ENCODE measurements at places on chromosomes 2 and 18.

- DNase-seq, result no peak
Observed at GRCh38 chr18:62450546-62451410, 72.0 kb upstream of the ZCCHC2 start.

GRCh38 chr2:9778471-9779316 is 64.6 kb upstream of the TAF1B start:
- DNase-seq, result no peak

GRCh38 chr2:104547221-104547620 is 306.7 kb upstream of the POU3F3 start:
- no peak for DNase-seq

DNA sequence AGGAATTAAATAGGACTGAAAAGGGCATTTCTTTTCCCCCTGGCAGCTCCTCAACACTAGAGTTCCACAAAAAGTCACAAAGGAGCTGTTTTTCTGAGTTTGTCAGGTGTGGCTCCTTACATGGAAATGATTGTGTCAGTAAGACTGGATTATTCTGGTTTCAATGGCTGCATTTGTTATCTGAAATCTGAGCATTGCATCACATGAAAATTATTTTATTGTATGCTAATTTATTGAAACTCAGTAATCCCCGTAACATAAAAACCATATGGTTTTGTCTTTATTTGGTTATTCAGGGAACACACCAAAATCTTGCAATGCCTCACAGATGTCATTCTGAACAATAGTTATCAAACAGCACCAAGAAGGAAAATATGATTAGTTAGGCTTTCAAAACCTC is 439.7 kb upstream of the TNP1 start:
- DNase-seq, result no peak

- DNase-seq, result no peak
Observed at GRCh38 chr18:58792086-58792485, 72.6 kb upstream of the ZNF532 start.

DNA sequence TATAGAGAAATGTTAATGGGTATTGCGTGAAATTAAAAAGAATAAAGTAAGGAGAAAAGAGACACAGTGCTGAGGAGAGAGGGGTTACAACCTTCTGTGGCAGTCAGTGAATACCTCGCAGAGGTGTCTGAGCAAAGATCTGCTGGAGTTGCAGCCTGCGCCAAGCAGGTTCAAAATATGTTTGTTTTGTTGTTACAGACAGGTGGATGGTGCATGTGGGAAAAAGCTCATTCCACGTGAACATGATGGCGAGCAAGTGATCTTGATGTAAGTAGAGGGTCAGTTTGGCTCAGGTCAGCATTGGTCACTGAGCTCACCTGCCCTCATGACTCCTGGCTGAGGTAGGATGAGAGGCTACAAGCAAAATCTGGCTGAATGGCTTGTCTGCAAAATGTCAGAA is 66.2 kb downstream of the SOX11 start:
- no peak for DNase-seq

DNA sequence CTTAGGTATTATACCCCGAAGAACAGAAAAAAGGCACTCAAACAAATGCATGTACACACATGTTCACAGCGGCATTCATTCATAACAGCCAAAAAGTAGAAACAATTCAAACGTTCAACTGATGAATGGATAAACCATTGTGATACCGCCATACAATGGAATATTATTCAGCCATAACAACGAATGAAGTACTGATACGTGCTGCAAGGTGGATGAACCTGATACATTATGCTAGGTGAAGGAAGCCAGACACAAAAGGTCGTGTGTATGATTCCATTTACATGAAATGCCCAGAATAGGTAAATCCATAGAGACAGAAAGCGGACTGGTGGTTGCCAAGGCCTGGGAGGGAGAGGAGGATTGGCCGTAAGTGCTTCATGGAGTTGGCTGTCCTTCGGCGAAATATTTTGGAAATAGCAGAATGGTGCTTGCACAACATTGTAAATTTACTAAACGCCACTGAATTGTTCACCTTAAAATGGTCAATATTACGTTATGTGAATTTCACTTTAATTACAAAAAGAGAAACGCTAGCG is 750 bp upstream of the RMP24 start:
- no peak for DNase-seq

- DNase-seq, result no peak
Observed at GRCh38 chr2:200652158-200652557, 66.3 kb downstream of the AOX1 start.

- DNase-seq, result no peak
Observed at GRCh38 chr2:47598476-47598875, 184.5 kb upstream of the MSH6 start.

- DNase-seq, result no peak
Observed at GRCh38 chr18:77127769-77128671, 4.6 kb downstream of the MBP start.

- DNase-seq, result no peak
Observed at GRCh38 chr2:120904379-120904778, 168.7 kb downstream of the GLI2 start.

GRCh38 chr2:9532421-9532820 is 23.2 kb downstream of the ADAM17 start:
- no peak for DNase-seq

- no peak for DNase-seq
Observed at GRCh38 chr2:62222674-62223073, 26.8 kb downstream of the B3GNT2 start.

GRCh38 chr18:23541349-23542093 is 38.2 kb downstream of the RMC1 start:
- no peak for DNase-seq

DNA sequence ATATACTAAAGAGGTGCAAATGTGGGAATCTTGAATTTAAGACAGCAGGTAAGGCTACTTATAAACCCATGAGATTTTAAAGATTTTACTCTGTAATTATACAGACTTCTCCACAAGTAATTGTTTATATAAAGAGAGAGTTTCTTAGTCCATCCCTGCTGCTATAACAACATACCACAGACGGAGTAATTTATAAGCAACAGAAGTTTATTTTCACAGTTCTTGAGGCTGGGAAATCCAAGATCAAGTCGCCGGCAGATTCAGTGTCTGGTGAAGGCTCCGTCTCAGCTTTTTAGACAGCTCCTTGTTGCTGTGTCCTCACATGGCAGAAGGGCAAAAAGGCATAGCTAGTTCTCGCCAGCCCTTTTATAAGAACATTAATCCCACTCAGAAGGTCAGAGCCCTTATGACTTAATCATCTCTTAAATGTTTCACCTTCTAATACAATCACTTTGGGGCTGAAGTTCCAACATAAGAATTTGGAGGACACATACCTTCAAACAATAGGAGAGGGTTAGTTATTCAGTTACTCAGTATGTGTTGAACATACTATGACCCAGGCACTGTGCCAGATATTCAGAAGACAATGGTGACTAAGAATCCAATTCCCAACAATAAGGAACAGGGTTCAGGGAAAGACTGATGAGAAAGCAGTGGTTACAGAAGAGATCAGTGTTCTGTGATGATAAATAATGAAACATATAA is 466.0 kb downstream of the RIT2 start:
- no peak for DNase-seq

DNA sequence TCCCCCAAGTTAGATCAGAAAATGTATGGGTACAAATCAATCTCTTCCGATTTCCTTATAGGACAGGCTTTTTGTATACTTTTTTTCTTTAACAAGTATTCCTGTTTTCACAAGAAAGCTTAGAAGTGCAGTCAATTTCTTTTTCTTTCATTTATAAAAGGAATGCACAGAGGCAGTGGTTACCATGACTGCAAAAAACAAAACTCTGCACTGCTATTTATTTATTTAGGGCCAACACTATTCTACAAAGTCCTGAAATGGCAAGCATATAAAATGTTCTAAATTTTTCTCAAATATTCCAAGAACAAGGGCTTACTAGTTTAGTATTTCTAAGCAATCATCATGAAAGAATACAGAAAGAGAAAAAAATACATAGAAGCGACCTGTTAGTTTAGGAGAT is 22.2 kb downstream of the ATAD2B start:
- DNase-seq, result no peak

DNA sequence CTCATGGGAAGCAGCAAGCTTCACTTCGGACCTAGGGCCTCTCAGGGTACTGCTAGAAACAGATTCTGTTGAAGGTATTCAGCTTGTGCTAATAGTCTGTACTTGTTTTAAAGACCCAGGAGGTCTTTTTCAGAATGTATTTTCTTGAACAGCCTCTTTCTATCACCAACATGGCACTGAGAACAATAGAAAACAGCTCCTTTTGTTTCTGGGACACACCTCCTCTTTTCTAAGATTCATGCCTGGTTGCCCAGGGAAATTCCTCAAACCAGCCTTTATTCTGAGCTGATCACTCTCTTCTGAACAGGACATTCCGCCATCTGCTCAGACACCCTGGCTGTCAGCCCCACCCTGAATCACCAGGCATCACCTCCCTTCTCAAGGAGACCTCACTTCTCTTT is 389.6 kb downstream of the TGIF1 start:
- DNase-seq, result no peak

DNA sequence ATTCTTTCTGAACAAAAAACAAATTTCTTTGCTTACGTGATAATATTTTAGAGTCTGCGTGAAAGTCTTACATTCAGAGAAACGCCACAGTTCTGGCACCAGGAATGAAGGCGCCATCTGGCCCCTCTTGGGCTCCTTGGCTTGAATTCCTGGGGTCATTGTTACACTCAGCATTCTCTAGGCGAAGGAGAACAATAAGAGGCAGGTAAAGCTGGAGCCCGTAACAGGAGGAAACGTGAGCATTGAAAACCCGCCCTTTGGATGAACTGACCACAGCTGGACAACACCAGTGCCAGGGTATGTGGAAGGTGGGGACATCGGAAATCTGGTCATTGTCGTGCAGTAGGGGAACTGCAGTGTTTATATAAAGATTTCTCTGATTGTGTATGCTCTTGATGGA is 144.8 kb downstream of the RNF152 start:
- no peak for DNase-seq

DNA sequence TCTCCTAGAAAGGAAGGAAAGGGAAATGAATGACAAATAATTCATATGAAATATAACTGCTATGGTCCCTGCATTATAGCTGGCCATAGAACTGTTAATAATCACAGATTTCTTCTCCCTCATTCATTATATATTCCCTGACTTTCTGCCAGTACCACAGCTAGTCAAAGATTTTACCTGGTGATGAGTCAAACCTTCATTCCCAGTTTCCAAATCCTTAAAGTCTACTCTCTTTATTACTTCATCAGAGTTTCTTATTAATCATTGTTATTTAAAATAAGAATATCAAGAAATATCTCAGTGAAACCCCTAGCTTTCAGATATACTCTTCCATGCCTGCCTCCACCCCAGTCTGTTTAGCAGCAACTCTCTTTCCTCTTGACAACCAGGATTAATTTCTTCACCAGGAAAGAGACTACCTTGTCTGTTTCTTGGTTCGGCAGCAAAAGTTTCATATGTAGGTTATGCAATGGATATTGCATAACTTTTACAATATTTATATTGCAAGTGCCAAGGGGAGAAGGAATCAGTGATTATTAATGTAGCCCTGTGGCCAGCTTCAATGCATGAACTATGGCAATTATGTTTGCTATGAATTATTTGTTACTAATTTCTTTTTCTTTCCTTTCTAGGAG is 533.8 kb downstream of the FBXO15 start:
- no peak for DNase-seq

DNA sequence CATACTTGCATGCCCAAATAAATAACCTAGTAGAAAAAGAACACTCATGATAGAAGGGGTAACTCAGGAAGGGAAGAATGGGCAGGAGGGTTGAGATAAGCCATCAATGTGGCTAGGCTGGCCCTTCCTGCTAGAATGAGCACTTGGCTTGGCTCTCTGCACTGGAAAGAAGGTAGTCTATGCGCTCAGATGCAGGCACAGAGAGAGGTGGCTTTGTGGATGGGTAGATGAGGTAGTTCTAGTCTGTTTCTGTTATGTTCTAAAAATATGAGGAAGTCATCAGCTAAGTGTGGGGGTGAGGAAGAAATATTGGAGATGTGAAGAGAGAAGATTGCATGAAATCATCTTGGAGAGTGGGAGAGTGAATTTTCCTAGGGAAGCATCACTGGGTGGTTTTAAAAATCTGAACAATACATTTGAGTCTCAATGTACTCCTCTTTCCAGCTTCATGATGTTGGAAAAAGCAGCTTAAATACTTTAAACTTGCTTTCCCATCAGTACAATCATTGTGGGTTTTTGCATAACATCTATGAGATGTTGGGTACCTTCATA is 357.1 kb downstream of the CNTNAP5 start:
- no peak for DNase-seq

DNA sequence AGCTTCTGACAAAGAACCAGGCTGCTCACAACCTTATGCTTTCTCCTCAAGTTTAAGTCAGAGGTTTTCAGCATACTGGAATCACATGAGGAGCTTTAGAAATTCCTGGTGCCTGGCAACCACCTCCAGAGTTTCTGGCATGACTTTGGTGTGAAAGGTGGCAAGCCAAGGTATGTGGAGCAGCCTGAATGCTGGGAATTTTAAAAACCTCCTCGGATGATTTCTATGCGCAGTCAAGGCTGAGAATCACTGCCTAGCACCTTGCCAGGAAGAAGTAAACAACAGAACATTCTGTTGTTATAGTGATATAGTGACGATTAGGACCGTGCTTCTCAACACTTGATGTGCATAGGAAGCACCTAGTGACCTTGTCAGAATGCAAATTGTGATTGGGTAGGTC is 11.7 kb downstream of the CCBE1 start:
- DNase-seq, result no peak

DNA sequence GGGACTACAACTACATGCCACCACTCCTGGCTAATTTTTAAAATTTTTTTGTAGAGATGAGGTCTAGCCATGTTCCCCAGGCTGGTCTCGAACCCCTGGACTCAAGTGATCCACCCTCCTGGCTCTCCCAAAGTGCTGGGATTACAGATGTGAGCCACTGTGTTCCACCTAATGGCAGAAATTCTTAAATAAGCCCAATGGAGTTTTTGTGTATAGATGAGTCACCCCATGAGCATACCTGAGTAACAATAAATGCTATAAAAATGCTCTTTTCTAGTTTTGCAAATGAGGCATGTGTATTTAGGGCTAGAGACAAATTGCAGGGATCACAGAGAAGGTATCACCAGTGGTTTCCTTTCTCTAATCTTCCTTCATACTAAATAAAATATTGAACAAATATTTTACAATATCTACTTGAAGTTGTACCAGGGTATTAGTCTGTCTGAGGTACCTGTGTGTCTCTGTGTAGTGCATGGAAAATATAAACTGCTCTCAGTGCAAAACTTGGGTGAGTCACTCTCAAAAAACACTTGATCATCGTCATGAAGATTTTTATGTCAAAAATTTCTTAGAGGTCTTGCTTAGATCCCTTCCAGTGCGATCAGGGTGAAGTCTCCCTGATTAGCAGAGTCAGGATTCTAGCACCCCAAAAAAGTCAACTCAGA is 337.1 kb upstream of the MMADHC start:
- DNase-seq, result no peak

Data from NCI-H1436 treated with DMSO at 0.1 percent for 48 hours (cell line).